ENCODE measurements at places on chromosomes 6 and 20. TPM values are rescaled to one million over a fixed set of nuclear protein-coding genes. Genes with fewer than 3 reads are reported as not detected.

- H3K36me3 ChIP-seq: no peaks in the 10 kb centered on the region
- H3K4me1 ChIP-seq: no peaks in the 10 kb centered on the region
- peak overlapping the region; percentile 8 for H3K4me3 ChIP-seq
- peaks cover 98% of the 10 kb centered on the region for H3K27me3 ChIP-seq
- no peak for DNase-seq
Observed at GRCh38 chr6:28824793-28825731, 98.7 kb downstream of the TRIM27 start.

GRCh38 chr6:7425808-7426190 lies 36.2 kb downstream of the RIOK1 start:
- no peak overlapping the region for H3K4me3 ChIP-seq
- H3K27ac ChIP-seq: no peak overlapping the region
- no peaks in the 10 kb centered on the region for H3K36me3 ChIP-seq
- DNase-seq: no peak

GRCh38 chr6:81875782-81876293 lies 123.4 kb upstream of the TENT5A start:
- no peaks in the 10 kb centered on the region for H3K36me3 ChIP-seq
- no peak overlapping the region for H3K4me3 ChIP-seq
- DNase-seq: no peak
- no peaks in the 10 kb centered on the region for H3K4me1 ChIP-seq

DNA sequence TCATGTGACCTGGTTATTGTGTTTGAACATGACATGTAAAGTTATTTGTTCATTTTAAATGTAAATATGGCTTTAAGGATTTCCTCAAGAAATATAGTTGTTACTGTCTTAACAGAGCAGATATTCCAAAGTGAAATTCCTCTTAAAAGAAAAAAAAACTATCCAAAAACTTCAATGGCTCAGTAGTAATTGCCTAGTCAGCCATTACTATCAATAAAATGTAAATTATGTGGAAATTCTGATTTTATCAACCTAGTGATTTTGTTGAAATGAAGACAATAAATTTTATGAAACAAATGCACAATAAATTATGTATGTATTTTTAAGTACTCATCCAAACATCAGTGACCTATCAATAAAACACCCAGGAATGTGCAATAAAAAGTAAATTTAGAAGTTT lies 463.3 kb downstream of the TENT5A start:
- no peak for DNase-seq
- H3K4me3 ChIP-seq: no peak overlapping the region

DNA sequence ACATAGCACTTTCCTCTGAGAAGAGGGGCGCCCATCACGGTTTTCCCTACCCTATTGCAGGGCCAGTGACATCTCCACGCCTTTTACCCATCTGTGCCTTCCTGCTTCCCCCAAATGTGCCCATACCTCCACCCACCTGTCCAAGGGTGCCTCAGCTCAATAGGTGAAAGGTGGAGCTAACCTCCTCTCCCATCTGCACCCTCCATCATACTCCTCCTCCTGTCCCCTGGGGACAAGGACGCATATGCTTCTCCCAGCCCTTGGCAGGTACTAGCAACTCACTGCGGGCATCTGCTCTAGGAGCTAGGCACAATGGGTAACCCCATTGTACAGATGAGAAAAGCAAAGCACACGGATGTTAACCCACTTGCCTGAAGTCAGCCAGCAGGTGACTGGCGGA lies 62.8 kb downstream of the STK35 start:
- no peak overlapping the region for H3K27ac ChIP-seq
- no peaks in the 10 kb centered on the region for H3K36me3 ChIP-seq
- peaks cover 53% of the 10 kb centered on the region for H3K27me3 ChIP-seq
- no peaks in the 10 kb centered on the region for H3K4me1 ChIP-seq

GRCh38 chr6:125046107-125046925 lies 84.1 kb downstream of the RNF217 start:
- H3K27me3 ChIP-seq: no peaks in the 10 kb centered on the region
- peaks cover 17% of the 10 kb centered on the region for H3K4me1 ChIP-seq
- no peak for DNase-seq
- H3K27ac ChIP-seq: no peak overlapping the region
- no peaks in the 10 kb centered on the region for H3K36me3 ChIP-seq
- H3K4me3 ChIP-seq: no peak overlapping the region

- H3K27me3 ChIP-seq: no peaks in the 10 kb centered on the region
- no peaks in the 10 kb centered on the region for H3K36me3 ChIP-seq
- no peak overlapping the region for H3K27ac ChIP-seq
- DNase-seq: peak; percentile 41
- H3K4me3 ChIP-seq: no peak overlapping the region
Observed at GRCh38 chr6:2534406-2535042, 216.2 kb downstream of the MYLK4 start.

DNA sequence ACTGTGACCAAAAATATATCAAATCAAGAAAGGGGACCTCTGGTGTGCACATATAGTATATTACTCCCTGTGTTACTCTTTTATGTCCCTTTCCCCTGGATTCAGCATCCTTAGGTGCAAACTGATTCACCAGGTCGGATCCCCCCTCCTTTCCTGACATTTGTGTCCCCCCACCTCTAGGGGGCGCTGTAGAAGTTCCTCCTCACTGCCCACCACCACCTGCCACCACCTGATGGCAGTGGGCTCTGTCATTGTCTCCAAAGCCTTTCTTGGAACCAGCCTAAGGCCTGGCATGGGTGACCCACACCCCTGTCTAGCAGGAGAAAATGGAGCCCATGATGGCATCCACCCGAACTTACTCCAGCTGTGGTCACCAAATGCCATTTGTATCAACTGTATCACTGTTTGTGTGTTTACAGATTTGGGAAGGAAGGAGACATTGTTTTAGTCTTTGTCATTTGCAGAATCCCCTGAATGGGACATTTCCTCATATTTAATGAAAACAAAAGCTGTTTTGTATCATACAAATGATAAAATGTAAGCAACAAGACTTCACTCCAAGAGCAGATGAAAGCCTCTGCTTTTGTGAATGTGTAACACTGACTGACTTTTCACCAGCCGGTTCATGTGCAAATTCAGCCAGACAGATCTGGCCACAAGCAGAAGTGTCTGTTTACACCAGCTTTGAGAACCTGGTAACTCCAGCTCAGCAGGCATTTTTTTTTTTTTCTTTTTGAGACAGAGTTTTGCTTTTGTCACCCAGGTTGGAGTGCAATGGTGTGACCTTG lies 66.2 kb downstream of the ARMC2 start:
- H3K27ac ChIP-seq: no peak overlapping the region
- no peaks in the 10 kb centered on the region for H3K4me1 ChIP-seq
- H3K27me3 ChIP-seq: no peaks in the 10 kb centered on the region
- DNase-seq: peak; percentile 38

- H3K27me3 ChIP-seq: no peaks in the 10 kb centered on the region
- H3K36me3 ChIP-seq: peaks cover 67% of the 10 kb centered on the region
- H3K4me3 ChIP-seq: no peak overlapping the region
- no peaks in the 10 kb centered on the region for H3K4me1 ChIP-seq
- no peak overlapping the region for H3K27ac ChIP-seq
Observed at GRCh38 chr6:82227770-82228169, 19.8 kb downstream of the IBTK start.

DNA sequence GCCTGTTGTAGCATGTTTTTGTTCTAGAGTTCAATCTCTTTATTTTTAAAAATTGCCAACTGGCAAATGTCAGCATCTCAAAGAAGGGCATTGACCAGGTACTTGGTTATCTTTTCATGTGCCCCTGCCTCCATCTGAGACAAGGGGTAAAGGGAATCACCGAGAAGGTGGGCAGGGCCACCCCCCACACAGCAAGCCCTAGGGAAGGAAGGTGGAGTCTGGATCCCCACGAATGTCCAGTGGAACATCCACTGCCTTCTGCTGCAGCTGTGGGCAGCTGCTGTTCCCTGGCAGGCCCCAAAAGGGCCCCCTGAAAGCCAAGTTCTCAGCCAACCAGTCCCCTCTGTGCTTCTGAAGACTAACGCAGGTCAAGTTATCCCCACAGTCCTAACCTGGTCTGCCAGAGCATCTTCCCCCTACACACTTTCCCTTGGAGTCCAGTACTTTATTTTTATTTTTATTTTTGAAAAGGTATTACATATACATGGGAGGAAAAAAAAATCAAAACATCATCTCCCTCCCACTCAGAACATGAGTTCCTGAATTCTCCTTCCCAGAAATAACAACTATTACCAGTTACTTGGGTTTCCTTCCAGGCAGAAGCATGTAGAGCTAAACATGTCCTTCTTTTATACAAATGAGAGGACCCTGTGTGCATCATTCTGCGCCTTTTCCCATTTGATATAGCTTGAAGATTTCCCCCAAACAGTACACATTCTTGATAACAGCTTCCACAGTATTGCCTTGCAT lies 253.7 kb downstream of the MAFB start:
- no peaks in the 10 kb centered on the region for H3K27me3 ChIP-seq
- H3K4me3 ChIP-seq: no peak overlapping the region
- DNase-seq: no peak
- no peaks in the 10 kb centered on the region for H3K36me3 ChIP-seq
- no peak overlapping the region for H3K27ac ChIP-seq

GRCh38 chr6:116393430-116393829 lies 22.7 kb downstream of the DSE start:
- H3K4me1 ChIP-seq: no peaks in the 10 kb centered on the region
- H3K27ac ChIP-seq: no peak overlapping the region
- no peaks in the 10 kb centered on the region for H3K36me3 ChIP-seq
- DNase-seq: no peak

GRCh38 chr6:43308101-43308989 lies at the start of gene CRIP3:
Gene CRIP3 (minus strand): TSS chr6:43308826. CDS start chr6:43308792, 34 bp downstream.
- no peaks in the 10 kb centered on the region for H3K4me1 ChIP-seq
- peak within 1 kb of the TSS; percentile 9 for H3K4me3 ChIP-seq
- H3K27me3 ChIP-seq: peaks cover 11% of the 10 kb centered on the region
- no peaks in the 10 kb centered on the region for H3K36me3 ChIP-seq
- DNase-seq: peak; percentile 67

- DNase-seq: no peak
- no peaks in the 10 kb centered on the region for H3K36me3 ChIP-seq
- H3K27me3 ChIP-seq: peaks cover 21% of the 10 kb centered on the region
- H3K27ac ChIP-seq: no peak overlapping the region
- peaks cover 6% of the 10 kb centered on the region for H3K4me1 ChIP-seq
- H3K4me3 ChIP-seq: no peak overlapping the region
Observed at GRCh38 chr20:59406446-59406845, 106.0 kb downstream of the EDN3 start.

DNA sequence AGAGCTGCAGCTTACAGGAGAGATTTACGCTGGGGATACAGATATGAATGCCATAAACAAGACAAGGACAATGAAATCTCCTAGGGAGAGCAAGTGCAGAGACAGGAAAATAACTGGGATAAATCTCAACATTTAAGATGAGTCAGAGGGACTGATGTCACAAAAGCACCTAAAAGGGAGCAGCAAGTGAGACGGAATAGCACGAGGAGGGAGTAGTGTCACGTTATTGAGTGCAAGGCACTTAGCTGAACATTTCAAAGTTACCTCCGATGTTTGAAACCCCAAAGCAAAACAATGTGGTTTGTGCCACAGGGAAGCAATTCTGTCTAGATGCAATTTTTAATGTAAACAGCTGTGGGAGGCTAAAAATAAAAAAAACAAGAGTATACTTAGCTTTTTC lies 1131.7 kb upstream of the EYS start:
- H3K27ac ChIP-seq: no peak overlapping the region
- H3K4me3 ChIP-seq: no peak overlapping the region
- H3K4me1 ChIP-seq: no peaks in the 10 kb centered on the region
- no peaks in the 10 kb centered on the region for H3K27me3 ChIP-seq
- DNase-seq: no peak

- H3K4me1 ChIP-seq: no peaks in the 10 kb centered on the region
- H3K36me3 ChIP-seq: no peaks in the 10 kb centered on the region
- DNase-seq: no peak
- no peak overlapping the region for H3K4me3 ChIP-seq
- H3K27ac ChIP-seq: no peak overlapping the region
- H3K27me3 ChIP-seq: no peaks in the 10 kb centered on the region
Observed at GRCh38 chr6:14089224-14089623, 28.3 kb upstream of the CD83 start.

GRCh38 chr6:158797331-158798310 lies 21.5 kb downstream of the EZR start:
- H3K4me3 ChIP-seq: no peak overlapping the region
- H3K4me1 ChIP-seq: peaks cover 66% of the 10 kb centered on the region
- no peaks in the 10 kb centered on the region for H3K36me3 ChIP-seq

DNA sequence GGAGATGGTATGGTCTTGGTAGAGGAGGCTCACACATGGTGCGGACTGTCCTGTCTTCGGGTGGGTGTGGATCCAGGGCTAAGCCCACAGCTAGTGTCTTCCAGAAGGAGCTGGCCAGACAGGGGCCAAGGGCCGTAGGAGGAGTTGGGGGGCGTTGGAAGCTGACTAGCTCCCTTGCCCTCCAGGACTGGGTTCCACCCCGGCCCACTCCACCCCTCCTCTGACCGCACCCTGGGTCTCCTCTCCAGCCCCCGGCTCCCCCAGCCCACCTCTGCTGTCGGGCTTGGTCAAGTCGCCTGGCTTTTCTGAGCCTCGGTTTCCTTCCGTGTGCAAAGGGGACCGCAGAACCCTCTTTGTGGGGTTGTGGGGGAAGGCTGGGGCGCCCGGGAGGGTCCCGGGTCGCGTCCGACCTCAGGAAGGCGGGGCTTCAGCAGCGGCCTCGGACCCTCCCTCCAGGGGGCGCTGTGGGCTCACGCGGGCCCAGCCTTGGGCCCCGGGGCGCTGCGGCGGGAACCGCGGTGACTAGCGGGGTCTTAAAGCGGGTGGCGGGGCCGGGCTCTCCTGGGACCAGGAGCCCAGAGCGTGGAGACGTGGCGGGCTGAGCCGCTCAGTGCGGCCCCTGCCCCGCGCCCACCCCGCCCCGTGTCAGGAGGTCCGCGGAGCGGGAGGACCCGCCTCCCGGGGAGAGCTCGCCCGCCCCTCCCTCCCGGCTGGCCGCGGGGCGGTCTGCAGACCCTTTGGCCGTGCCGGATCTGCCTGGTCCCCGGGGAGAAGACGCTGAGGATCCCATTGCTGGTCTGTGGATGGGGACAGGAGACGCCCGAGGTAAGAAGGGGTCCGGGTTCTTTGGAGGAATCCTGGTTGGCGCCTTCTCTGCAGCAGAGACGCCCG lies 5.4 kb downstream of the NPBWR2 start:
- H3K4me1 ChIP-seq: no peaks in the 10 kb centered on the region
- no peak overlapping the region for H3K27ac ChIP-seq
- H3K27me3 ChIP-seq: peaks cover 26% of the 10 kb centered on the region
- peak overlapping the region; percentile 40 for H3K4me3 ChIP-seq
- no peak for DNase-seq

The ELOVL4 gene
- 6.9 TPM for total RNA-seq

The SRSF12 gene
- total RNA-seq: 5.1 TPM

The FGD2 gene
- not detected for total RNA-seq

The CCN6 gene
- not detected for total RNA-seq

The FERMT1 gene
- 9.3 TPM for total RNA-seq

The UNC5CL gene
- total RNA-seq: 7.6 TPM

The RAB32 gene
- 9.8 TPM for total RNA-seq

The SCUBE3 gene
- total RNA-seq: 74.9 TPM

The EPPIN gene
- total RNA-seq: not detected

All from cardiac muscle cell (in vitro differentiated cells and primary cell).